ENCODE measurements at places on chromosomes 3 and 15. TPM values are rescaled to one million over a fixed set of nuclear protein-coding genes. Genes with fewer than 3 reads are reported as not detected.

Gene PLA2G4F
- total RNA-seq: 16.2 TPM

Gene CPN2
- not detected for total RNA-seq

Gene PLOD2
- total RNA-seq: 20.8 TPM

Gene ALCAM
- 7.4 TPM for total RNA-seq

Gene TIMMDC1
- total RNA-seq: 16.2 TPM
